ENCODE measurements at places on chromosomes 16 and 17.

- DNase-seq: no peak
Observed at GRCh38 chr17:81891303-81891552, 158 bp downstream of the ALYREF start.

- DNase-seq: peak; percentile 97
Observed at GRCh38 chr17:80030730-80031410, 4.8 kb downstream of the TBC1D16 start.

DNA sequence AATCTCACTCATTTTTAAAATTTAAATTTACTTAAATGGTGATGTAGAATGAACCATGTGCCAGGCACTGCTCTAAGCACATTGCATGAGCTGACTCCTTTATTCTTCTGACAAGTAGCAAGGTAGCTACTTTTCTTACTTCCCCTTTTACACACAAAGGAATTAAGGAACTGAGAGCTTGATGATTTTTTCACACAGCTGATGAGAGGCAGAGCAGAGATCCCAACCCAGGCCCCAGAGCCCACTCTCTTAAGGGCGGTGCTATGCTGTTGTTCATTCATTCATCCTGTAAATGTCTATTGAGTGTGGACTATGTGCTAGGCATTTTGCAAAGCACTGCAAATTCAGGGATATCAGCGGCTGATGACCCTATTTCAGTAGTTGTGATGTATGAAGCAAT lies 17.9 kb downstream of the SEC14L5 start:
- no peak for DNase-seq

DNA sequence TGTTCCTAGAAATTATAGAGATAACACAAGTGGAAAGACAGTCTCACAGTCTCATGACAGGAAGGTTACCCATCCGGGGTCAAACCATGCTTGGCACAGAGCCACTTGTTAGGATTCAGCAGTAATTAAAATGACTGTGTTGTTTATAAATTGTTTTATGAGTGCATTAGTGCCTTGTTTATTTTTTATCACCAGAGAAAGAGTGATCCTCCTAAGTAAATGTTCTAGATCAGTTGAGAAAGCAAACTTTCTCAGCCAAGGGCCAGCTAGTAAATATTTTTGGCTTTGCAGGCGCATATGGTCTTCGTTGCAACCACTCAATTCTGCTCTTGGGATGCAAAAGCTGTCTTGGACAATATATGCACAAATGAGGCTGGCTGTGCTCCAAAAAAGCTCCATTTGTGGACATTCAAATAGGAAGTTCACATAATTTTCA lies 253.9 kb upstream of the CACNG5 start:
- DNase-seq: no peak

GRCh38 chr16:58038219-58038641 lies 12.7 kb downstream of the MMP15 start:
- no peak for DNase-seq

DNA sequence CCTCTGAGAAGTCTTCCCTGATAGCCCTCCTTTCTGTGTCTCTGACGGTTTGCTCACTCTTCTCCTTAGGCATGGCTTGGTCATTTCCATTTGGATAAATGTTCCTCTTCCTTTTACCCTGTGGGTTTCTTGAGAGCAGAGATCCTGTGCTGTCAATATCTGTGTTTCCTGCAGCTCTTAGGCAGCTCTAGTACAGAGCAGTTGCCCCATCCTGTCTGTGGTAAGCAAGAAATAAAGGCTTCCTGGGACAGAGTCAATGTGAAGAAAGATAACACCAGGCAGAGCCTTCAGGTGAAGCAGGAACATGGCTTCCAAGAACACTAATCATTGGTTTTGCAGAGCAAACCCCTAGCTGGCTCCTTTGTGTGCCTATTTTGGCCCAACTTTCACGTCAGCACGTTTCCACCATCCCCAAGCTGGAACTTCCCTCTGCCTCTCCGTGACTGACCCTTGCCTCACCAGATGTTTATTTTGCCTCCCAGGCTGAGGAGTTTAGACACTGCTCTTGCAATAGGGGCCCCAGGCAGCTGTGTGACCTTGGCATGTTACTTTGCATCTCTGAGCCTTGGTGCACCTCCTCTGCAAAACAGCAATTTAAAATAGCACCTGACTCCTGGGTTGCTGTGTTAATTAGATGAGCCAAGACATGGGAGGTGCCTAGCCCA lies 49.6 kb upstream of the SIAH1 start:
- no peak for DNase-seq

- no peak for DNase-seq
Observed at GRCh38 chr17:74877592-74878548, 5.1 kb upstream of the FDXR start.

DNA sequence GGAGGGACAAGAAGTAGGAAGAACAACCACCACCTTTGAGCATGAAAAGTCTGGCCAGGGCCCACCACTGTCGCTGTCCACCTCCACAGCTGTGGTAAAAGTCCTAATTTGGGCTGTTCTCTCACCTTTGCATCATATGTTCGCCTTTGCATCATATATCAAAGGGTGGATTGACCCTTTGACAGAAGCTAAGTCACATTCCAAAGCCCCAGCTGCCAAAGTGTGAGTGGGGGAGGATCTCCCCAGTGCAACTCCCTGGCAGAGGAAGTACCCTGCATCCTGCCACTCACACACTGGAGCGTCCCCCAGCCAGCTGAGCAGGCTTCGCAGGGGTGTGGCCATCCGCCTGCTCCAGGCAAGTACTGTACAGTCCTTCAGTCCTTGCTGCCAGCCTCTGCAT lies 12.7 kb upstream of the SPECC1 start:
- no peak for DNase-seq

GRCh38 chr16:13829697-13830299 lies 90.2 kb upstream of the ERCC4 start:
- DNase-seq: no peak

DNA sequence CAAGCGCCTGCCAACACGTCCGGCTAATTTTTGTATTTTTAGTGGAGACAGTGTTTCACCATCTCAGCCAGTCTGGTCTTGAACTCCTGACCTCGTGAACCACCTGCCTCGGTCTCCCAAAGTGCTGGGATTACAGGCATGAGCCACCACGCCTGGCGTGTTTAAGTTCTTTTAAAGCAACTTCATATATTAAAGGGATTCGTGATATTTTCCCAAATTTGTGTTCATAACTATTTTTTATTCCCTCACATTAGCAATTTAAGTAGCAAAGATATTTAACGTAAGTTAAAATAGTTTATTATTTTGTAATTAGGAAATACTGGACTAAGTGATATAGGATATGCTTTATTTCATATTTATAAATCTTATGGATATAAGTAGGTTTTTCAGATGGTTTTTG lies 4.2 kb downstream of the SPG7 start:
- no peak for DNase-seq

DNA sequence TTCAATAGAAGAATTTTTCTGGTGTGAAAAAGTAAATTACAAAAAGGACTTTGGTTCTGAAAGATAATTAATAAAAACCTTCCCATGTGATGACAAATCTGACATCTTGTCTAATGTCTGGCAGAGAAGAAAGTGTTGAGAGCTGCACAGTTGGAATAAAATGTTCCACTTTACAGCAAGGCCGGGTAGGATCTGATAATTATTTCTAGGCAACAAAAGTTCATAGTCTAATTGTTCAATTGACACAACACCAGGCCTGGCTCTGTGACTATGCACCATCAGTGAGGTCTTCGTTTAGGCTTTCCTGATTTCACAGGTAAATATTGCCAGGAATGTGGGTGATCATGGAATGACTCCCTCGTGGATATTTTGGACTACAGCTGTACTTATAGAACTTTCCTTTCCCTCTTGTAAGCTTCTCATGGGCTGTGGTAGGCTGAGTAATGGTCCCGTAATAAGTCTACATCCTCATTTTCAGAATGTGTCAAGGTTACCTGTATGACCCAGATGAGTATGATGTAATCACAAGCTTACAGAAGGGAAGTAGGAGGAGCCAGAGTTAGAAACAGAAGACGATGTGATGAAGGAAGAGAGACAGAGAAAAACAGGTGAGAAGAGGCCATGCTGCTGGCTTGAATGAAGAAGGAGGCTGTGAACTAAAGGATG lies 217.0 kb downstream of the CDH13 start:
- no peak for DNase-seq

- DNase-seq: peak; percentile 76
Observed at GRCh38 chr16:78289844-78290277, 190.4 kb downstream of the WWOX start.

- DNase-seq: peak; percentile 57
Observed at GRCh38 chr16:74297145-74297665, 591 bp downstream of the PSMD7 start.

DNA sequence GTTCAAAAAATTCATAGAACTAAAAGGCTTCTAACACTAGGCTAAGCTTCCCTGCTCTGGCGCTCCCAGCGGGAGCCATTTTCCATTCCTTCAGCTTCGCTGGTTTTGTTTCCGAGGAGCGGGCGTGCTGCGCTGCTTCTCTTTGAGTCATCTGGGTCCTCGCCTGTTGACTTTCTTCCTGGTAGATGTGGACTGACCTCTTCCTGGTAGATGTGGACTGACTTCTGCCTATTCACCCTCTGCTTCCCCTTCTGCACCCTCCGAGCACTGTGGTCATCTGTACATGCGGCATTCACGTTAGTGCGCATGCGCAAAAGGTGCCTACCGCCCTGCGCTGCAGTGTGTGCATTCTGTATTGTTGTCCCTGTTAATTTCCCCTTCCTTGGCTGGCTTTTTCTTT lies 40.8 kb upstream of the SEC14L1 start:
- no peak for DNase-seq

DNA sequence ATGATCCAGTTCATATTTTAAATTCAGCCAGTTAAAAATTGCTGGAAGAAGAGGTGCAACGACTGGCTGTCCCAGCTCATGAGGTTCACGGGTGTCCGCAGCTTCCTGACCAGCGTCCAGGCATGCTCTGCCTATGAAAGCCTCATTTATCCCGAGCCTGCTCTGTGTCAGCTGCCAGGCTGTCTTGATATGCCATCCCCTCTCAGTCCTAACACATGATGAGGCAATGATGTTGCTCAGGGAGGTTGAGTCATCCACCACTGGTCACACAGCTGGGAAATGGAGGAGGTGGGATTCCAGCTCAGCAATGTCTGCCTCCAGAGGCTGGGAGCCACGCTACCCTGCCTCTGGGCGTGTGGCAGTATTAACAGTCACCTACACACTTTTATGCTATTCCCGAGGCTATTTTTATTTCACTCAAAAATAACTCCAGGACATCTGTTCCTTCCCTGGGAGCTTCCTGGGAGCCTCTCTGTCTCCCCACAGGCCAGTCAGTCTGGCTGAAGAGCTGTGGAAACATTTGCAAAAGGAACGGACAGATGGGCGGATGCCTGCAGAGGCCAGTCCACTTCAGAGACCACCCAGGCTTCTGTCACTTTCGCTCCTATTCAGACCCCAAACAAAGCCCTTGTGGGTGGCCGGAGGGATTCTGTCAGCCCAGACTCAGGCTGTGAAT lies 22.5 kb downstream of the RAB11FIP4 start:
- DNase-seq: no peak

DNA sequence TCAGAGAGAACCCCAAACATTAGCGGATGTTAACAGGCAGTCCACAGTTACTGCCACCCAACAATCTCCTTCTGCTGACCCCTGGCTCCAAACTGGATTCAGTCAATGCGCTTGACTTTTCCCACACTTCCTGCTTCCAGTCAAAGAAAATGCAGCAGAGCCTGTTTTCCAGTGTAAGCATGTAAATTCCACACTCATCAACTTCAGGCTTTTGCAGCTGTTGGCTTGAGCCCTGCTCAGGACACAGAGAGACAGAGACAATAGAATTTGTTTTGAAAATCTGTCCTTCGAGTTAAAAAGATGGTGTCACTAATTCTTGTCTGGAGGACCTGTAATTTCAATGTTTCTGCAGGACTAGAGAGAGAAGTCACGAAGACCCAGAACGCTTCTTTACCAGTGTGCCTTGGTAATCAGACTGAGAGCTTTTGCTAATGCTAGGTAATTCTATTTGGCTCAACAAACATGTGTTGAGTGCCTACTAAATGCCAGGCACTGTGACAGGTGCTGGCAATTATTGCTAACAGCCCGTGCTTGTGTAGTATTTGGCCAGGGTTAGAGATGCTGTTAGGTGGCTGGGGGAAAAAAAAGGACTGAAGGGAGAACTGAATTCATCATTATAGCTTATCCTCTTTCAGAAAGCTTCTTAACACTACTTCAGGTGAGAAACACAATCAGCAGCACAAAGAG lies 32.5 kb downstream of the HOXB1 start:
- DNase-seq: peak; percentile 70

DNA sequence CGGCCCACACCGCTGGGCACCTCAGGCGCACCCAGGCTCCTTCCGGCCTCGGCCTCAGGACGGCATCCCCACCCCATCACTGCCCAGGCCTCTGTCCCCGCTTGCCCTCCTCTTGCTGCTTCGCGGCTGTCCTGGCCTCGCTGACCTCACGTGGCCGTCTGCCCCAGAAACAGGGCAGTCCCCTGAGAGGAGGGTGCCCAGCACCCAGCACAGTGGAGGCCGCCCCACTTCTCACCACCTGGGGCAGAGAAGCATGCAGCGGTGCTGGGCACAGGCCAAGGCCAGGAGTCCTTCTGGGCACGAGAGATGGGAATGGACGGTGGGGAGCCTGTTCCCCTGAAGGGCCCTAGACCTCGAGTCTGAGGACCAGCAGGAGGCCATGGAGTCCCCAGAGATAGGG lies 8.9 kb downstream of the HAGH start:
- no peak for DNase-seq

GRCh38 chr17:2952174-2952845 lies 111.1 kb downstream of the OR1D5 start:
- DNase-seq: peak; percentile 65

DNA sequence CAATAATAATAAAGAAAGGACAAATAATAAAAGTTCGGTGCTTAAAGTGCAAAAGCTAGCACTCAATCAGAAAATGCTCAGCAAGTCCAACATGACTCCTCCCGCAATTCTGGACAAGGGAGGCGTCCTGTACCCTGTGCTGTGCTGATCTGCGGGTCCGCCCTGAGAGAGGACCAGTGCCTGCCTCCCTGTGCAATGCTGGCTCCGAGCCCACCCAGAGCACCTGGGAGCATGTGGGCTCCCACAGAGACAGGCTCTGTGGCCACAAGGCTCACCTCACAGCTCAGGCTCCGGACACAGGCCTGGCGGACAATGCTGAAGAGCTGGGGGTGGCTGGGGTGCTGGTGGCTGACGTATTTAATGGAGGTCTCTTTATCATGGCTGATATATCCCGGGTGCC lies 11.1 kb downstream of the FLCN start:
- DNase-seq: no peak

DNA sequence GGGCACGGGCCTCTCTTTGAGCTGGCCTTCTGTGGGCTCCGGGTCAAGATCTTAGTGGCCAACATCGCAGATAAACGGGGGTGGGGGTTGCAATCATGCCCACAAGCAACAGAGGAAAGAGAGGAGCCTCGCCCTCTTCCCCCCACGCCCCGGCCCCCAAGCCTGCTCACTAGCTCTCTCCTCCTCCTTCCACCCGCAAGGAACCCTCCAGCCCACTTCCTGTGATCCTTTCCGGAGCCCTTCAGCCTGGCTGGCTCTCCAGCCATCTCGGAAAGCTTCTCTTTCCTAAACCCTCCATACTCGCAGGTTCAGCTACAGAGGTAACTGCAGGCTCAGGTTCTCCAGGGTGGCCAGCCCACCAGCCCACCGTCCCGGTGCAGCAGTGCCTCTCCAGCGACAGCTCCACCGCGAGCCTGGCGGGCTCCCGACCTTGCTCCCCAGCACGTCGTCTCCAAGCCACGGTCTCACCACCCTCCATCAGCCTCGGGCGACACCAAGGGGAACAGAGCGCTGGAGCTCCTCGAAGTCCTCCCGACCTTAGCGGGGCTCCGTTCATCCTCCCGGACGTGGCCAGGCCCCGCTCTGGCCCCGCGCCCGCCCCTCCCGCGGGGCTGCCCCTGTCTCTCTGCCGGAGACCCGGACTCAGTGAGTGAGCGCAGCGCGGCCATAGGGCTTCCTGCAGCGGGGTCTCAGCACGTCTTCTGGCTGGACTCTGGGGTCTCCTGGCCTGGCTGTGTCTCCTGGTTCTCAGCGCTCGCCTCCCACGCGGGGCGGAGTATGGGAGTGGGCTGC lies 12.9 kb upstream of the ODF4 start:
- DNase-seq: peak; percentile 77
